ENCODE measurements at places on chromosomes 1 and 21.
A peak's percentile ranks its signal among the peaks of the same experiment; 100 is the strongest.

GRCh38 chr1:243793298-243793697, 56.7 kb downstream of the AKT3 start:
- H3K27me3 ChIP-seq, result no peaks in the 10 kb centered on the region
- DNase-seq, result no peak
- peaks cover 13% of the 10 kb centered on the region for H3K36me3 ChIP-seq
- H3K27ac ChIP-seq, result no peak overlapping the region
- peaks cover 31% of the 10 kb centered on the region for H3K4me1 ChIP-seq

DNA sequence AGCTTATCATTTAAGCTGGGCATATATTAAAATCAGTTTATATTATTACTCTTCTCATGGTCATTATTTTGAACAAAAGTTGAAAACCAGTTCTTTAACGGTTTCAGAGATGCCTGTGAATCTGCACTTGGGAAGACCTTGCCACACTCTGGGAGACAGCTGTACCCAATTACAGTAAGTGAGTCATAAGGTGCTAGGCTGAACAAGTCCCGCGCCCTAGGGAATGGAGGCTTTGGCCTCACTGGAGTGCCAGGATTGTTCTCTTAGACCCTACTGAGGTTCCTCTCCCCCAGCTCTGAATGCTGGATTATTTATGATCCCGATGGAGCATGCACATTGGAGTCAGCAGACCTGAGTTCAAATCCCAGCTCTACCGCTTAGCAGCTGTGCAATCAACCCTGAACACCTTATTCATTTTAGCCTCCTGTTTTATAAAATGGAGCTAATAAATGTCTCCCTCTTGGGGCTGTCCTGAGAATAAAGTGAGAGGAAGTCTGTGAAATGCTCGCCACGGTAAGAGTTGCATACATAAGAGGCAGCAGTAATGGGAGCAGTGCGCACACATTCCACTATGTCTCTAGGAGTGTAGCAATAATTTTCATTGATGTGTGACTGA, 266.2 kb downstream of the FOXD2 start:
- H3K4me3 ChIP-seq, result no peak overlapping the region
- peaks cover 17% of the 10 kb centered on the region for H3K27me3 ChIP-seq
- H3K27ac ChIP-seq, result peak overlapping the region; percentile 18
- no peak for DNase-seq
- H3K4me1 ChIP-seq, result peaks cover 20% of the 10 kb centered on the region
- no peaks in the 10 kb centered on the region for H3K36me3 ChIP-seq

DNA sequence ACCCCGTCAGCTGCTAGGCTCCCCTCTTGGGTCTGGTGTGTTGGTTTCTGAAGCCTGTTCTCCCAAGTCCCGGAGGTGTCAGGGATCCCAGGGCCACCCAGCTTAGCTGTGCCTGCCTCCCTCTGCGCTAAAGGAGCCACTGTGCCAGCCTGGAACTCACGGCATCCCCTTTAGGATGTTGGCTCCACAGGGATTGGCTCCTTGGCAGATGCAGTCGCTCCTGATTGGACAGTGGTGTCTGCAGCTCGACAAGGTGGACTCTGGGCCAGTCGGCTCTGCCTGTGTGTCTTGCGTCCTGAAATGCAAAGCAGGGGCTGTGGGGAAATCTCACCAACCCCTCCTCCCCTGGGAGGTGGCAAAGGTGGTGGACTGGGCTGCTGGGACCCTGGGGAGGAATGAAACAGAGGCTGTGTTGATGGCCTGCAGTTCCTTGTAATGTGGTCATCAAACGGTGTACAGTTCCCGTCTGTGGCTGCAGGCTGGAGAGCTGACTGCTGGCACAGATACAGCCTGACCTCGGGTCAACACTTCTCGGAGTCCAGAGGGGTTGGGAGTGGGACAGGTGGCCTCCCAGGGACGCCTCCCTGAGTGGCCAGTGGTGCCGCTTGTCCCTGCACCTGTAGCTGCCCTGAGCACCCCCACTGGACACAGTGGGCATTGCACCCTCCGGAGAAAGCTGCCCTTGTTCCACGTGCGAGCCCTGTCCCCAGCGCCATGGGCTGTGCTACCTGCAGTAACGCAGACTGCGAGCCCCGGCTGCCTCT, 11.5 kb upstream of the KCNAB2 start:
- no peaks in the 10 kb centered on the region for H3K36me3 ChIP-seq
- H3K27ac ChIP-seq, result no peak overlapping the region
- no peak for DNase-seq
- peaks cover 3% of the 10 kb centered on the region for H3K27me3 ChIP-seq

GRCh38 chr1:219587801-219588561, 24.9 kb downstream of the ZC3H11B start:
- H3K4me1 ChIP-seq, result peaks cover 15% of the 10 kb centered on the region
- H3K36me3 ChIP-seq, result no peaks in the 10 kb centered on the region
- H3K27ac ChIP-seq, result peak overlapping the region; percentile 71
- H3K4me3 ChIP-seq, result no peak overlapping the region
- H3K27me3 ChIP-seq, result no peaks in the 10 kb centered on the region

- no peak for DNase-seq
- peak overlapping the region; percentile 14 for H3K27ac ChIP-seq
- no peaks in the 10 kb centered on the region for H3K36me3 ChIP-seq
- peak overlapping the region; percentile 4 for H3K4me3 ChIP-seq
These were observed 2.5 kb downstream of the AGRN start for GRCh38 chr1:1022302-1023009.

DNA sequence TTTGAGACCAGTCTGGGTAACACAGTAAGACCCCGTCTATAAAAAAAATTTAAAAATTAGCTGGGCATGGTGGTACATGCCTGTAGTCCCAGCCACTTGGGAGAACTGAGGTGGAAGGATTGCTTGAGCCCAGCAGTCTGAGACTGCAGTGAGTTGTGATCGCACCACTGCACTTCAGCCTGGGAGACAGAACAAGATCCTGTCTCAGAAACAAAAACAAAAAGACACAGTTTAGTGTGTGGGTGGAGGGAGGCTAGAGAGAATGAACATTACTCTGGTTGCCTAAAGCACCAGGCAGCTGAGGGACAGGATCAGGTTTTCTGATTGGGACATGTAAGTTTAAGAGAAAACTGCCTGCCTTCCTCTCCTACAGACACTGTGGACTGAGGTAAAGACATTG, 42.3 kb downstream of the VAMP4 start:
- no peaks in the 10 kb centered on the region for H3K27me3 ChIP-seq
- peaks cover 31% of the 10 kb centered on the region for H3K36me3 ChIP-seq
- no peaks in the 10 kb centered on the region for H3K4me1 ChIP-seq
- no peak overlapping the region for H3K27ac ChIP-seq
- no peak for DNase-seq

- DNase-seq, result no peak
- peaks cover 35% of the 10 kb centered on the region for H3K4me1 ChIP-seq
- peak overlapping the region; percentile 88 for H3K4me3 ChIP-seq
- no peak overlapping the region for H3K27ac ChIP-seq
- H3K27me3 ChIP-seq, result peaks cover 30% of the 10 kb centered on the region
These were observed 735 bp upstream of the BRINP3 start for GRCh38 chr1:190478149-190479049.

DNA sequence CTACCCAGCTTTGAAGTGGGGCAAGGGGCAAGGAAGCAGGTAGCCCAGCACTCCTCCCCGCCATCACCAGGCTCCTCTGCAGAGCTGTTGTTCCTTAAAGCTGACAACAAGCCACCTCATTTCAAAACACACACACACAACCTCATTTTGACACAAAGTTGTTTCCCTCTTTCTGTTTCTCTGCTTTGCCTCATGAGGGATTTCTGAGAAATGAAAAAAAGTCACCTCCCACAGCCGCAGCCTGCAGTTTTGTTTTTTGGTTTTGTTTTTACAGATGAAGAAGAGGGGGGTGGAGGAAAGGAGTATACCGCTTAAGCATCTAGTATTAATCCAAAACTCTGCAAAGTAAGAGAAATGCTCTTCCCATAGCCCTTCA, 12.1 kb downstream of the MCL1 start:
- H3K36me3 ChIP-seq, result peaks cover 18% of the 10 kb centered on the region
- H3K4me3 ChIP-seq, result peak overlapping the region; percentile 73
- peak overlapping the region; percentile 97 for H3K27ac ChIP-seq
- peaks cover 93% of the 10 kb centered on the region for H3K4me1 ChIP-seq
- no peaks in the 10 kb centered on the region for H3K27me3 ChIP-seq
- no peak for DNase-seq

DNA sequence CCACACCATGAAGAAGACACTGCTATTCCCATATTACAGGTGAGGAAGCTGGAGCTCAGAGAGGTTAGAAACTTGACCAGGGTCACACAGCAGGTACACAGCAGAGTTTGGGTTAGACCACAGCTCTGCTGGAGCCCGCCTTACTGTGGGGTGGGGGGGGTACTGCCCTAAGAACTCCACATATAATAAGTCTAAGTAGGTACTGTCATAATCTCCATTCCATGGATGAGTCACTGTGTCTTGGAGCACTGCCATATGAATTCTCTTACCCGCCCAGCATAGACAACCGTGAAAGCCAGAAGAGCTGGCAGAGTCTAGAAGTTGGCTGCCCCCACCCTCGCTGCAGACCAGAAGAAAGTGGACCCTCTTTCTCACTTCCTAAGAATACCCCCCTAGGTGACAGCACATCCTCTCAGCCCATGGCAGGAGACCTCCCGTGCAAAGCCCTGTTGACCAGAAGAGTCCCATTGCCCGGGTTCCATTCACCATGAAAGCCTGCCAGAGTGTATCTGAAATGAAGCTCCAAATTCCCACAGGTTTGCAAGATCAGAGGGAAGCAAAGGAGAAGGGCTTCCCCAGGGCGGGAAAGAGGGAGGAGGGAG, 5.2 kb upstream of the PLA2G2D start:
- no peak overlapping the region for H3K4me3 ChIP-seq
- H3K27ac ChIP-seq, result no peak overlapping the region
- peaks cover 4% of the 10 kb centered on the region for H3K27me3 ChIP-seq
- H3K36me3 ChIP-seq, result no peaks in the 10 kb centered on the region
- no peaks in the 10 kb centered on the region for H3K4me1 ChIP-seq
- DNase-seq, result no peak

DNA sequence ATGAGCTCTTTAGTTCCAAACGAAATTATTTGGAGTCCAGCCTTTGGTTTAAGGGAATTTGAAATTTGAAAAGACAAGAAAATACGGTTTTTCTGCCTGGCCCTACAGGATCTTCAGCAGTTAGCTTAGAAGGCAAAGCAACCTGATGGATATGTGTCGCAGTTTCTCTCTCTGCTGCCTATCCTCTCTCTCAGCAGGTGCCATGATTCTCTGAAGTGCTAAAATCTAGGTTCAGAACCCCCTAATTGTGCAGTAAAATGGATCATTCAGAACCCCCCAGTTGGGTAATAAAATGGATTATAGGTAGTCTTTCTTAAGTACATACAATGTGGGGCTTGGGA, 446 bp upstream of the DEPDC1 start:
- H3K27me3 ChIP-seq, result peaks cover 7% of the 10 kb centered on the region
- H3K36me3 ChIP-seq, result no peaks in the 10 kb centered on the region
- H3K4me3 ChIP-seq, result peak overlapping the region; percentile 87
- peak overlapping the region; percentile 72 for H3K27ac ChIP-seq
- DNase-seq, result no peak
- peaks cover 28% of the 10 kb centered on the region for H3K4me1 ChIP-seq

DNA sequence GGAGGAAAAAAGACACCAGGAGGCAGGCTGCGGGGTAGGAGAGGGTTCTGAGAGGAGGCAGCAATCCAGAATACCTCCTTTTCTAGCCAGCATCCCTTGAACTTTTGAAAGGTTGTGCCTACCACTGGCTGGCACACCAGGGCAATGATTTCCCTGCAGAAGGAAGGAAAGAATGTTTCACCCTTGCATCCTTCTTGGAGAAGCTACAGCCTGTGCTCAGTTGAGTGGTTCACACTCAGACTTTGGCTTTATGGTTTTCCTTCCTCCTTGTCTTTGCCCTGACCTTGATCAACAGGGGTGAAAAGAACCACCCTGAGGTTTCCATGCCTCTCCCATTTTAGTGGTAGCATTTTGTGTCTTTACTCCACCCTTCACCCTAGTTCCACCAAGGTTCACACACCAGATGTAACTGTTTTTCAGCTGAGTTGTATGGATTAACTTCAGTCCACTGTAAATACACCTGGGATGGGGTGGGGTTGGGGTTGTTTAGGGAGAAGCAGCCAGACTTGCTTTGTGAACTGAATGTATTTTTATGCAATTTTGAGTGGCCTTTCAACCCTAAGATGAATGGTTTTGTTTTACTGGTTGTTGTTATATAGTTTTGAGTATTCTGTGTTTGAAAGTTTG, 122.3 kb downstream of the SYT2 start:
- no peak for DNase-seq
- H3K36me3 ChIP-seq, result peaks cover 2% of the 10 kb centered on the region
- no peaks in the 10 kb centered on the region for H3K27me3 ChIP-seq

- H3K27ac ChIP-seq, result no peak overlapping the region
- no peak for DNase-seq
- H3K4me1 ChIP-seq, result no peaks in the 10 kb centered on the region
- no peak overlapping the region for H3K4me3 ChIP-seq
- H3K36me3 ChIP-seq, result no peaks in the 10 kb centered on the region
These were observed 28.7 kb downstream of the TRABD2B start for GRCh38 chr1:47968556-47968888.

DNA sequence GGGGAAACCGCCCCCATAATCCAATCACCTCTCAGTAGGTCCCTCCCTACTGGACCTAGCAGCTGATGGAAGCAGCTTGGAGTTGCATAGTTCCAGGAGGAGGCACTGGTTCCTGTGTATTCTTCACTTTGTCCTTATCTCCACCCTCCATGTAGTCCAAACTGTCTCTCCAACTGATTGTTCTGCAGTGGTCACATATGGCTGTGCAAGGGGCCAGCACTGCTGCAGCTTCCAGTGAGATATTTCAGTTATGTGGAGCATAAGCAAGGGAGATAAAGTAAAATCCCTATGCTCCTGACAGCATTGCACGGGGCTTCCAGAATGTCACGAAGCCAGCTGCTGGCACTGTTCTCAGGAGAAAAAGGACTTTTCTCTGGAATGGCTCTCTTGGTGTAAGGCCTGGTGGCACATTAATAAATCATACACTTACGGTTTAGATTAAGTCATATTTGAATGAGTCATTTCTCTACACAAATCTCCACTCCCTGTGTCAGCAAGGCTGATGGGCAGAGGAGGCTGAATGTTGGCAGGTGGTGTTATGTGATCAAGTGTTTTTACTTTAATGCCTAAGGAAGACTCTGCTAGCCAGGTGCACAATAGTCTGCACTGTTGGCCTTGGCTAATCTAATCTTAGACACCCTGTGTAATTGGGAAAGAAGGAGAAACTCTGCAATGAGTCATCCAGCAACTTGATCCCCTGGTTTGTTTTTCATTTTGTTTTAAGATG, 93.4 kb downstream of the KCNK1 start:
- no peaks in the 10 kb centered on the region for H3K4me1 ChIP-seq
- no peak for DNase-seq
- H3K36me3 ChIP-seq, result no peaks in the 10 kb centered on the region
- H3K27me3 ChIP-seq, result no peaks in the 10 kb centered on the region
- H3K27ac ChIP-seq, result no peak overlapping the region

- H3K4me1 ChIP-seq, result peaks cover 58% of the 10 kb centered on the region
- no peak overlapping the region for H3K4me3 ChIP-seq
- peak overlapping the region; percentile 75 for H3K27ac ChIP-seq
- no peaks in the 10 kb centered on the region for H3K27me3 ChIP-seq
These were observed 49.9 kb upstream of the LAPTM5 start for GRCh38 chr1:30807318-30808066.

DNA sequence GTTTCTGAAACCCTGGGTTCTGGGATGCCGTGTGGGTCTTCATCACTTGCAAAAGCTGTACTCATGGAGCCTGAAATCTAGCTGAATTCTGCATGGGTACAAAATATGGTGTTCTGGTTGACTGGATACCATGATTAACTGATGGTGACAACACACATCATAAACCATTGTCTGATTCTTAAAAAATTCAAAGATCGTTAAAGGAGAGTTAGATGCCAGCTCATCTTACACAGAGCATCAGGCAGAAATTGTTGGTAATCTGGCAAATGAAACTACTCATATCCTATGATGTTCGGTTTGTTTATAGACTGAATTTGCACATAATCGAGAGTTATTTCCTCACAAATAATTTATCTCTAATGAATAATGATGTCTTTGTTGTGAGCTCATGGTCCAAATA, 218.1 kb upstream of the PKN2 start:
- H3K27me3 ChIP-seq, result peaks cover 31% of the 10 kb centered on the region
- H3K27ac ChIP-seq, result no peak overlapping the region
- H3K4me1 ChIP-seq, result peaks cover 7% of the 10 kb centered on the region
- no peak overlapping the region for H3K4me3 ChIP-seq
